ENCODE measurements at places on chromosomes 6 and 20.

GRCh38 chr6:112007805-112008204 is 46.1 kb upstream of the CCN6 start:
- DNase-seq = no peak

GRCh38 chr6:95120984-95121383 is 456.4 kb upstream of the MANEA start:
- DNase-seq = no peak

DNA sequence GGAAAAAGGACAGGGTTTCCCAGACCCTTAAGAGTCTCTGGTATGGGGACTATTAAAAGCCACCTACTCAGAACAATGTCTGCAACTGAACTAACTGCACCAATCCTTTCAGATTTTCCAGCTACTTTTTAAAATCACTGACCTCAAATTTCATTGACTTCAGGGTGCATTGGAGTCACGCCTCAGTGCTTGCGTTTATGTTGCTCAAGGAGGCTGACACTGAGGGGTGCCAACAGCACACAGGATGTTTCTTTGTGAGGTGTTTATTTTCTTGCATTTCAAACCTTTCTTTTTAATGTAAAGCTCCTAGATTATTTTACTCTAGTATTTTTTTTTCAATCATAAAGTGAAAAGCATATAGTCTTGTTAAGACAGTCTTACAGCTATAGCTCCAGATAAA is 402.0 kb upstream of the SLC35B3 start:
- DNase-seq = no peak

GRCh38 chr20:48945840-48946514 is 24.5 kb downstream of the ARFGEF2 start:
- DNase-seq = no peak

DNA sequence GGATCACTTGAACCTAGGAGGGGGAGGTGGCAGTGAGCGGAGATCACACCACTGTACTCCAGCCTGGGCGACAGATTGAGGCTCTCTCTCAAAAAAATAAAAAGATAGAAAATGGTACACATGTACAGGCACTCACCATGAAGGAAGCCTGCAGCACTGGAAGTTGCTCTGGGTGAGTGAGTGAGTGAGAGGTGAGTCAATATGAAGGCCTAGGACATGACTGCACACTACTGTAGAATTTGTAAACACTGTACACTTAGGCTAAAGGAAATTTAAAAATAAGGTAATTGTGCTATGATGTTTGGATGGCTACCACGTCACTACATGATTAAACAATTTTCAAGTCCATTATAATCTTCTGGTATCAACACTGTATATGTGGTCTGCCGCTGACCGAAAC is 216.2 kb downstream of the FOXC1 start:
- DNase-seq = no peak

DNA sequence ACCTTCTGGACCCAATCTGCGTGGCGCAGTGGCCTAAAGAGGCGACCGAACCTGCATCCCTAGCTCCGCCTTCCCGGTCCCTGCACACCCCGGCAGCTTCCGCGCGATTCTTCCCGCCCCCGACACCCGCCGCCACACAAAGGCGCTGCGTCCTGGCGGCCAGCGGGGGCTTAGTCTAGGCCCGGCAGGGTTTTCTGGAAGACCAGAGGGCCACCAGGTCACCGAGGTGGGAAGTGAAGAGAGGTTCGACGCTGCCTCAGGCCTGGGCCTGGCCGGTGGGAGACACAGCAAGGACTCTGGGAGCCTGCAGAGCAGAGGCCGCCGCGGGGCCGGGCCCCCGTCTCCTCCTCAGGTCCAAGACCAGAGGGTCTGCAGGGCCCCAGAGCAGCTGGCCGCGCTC is 154.9 kb downstream of the OR2B2 start:
- DNase-seq = peak; percentile 35

DNA sequence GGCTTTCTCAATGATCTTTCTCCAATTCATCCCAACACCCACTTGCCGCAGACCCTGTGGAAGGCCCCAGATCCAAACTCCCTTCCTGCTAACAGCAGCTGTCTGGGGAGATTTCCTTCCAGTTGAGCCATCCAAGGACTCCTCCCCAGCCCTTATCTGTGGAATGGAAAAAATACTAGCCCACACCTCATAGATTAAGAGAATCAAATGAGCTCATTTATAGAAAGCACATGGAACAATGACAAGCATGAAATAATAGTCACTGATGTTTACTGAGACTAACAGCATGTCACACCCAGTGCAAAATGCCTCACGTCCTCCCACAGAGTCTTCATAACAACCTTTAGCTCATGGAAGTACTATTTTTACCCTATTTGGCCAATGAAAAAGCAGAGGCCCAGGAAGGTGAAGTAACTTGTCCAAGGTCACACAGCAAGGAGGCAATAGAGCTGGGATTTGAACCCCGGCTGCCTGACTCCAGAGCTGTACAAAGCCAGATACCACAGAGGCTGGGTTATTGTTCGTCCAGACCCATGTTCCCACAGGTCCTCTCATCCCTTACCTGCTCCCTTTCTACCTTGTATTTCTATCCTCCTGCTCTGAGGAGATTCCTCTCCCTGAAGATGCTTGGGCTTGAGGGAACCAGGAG is 23.4 kb upstream of the PTGIS start:
- DNase-seq = peak; percentile 21

DNA sequence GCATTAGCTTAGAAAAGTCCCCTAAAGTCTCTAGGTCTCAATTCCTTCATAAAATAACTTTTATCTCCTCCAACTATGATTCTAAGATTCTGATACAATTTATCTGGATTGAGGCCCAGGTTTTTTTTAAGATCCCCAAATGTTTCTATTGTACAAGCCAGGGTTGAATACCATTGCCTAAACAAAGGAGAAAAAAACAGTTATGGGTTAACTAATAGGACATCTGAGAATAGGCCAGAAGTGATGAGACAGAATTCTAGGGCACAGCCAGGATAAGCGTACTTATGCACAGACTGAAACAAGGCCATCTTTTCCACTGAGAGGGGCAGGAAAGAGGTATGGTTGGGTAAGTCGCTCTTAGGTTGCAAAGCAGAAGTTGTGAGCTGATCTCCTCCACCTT is 26.4 kb downstream of the EPB41L2 start:
- no peak for DNase-seq

DNA sequence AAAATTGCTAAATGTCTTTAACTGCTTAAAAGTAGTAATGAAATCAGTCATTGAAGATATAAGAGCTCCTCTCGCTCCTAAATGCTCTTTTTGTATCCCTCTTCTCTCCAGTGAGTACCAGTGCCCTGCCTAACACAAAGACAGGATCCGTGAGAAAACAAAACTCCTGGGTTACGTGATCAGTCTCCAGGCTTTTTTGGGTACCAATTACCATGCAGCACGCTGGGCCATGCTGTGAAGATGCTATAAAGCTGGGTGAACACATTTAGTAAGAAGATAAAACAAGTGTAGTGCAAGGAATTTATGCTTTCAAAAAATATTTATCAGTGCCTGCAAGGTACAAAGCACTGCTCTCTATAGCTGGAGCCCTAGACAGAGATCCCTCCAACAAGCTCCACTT is 66.7 kb downstream of the AGPAT4 start:
- DNase-seq = no peak

GRCh38 chr6:699319-699718 is 6.4 kb upstream of the EXOC2 start:
- DNase-seq = no peak

DNA sequence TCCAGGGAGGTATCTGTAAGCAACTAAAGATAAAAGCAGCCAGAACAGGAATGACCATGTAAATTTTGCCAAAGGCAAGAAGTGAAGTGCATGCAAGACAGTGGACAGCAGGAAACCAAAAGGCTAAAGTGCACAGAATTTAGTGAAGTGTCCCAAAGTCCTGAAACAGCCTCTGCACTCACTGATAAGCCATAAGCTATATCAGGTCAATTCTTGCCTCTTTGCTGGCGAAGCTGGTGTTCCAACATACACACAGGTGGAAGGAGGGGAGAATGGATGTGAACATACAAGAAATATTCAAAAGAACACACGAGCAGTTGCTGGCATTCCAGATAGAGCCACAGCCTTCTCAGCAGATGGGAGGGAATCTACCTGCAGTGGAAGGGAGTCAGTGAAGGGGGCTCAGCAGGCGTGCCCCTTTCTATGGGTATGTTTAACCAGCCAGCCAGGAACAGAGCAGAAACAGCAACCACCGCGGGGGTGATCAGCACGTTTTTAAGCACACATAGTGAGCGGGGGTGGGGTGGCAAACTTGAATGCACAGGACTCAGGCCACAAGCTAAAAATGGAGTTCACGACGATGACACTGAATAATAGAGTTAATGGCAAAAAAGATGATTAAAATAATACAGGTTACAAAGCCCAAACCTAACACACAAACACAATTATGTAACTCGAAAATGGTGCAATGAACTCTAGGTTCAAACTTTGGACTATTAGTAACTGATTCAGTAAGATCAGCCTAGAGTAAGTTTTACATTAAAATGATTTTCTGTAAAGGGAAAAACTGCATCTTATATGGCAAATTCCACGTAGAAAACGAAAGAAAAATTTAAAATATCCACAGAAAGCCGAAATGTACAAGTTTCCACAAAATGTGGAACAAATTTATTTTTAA is 1.2 kb downstream of the ECI2 start:
- no peak for DNase-seq

DNA sequence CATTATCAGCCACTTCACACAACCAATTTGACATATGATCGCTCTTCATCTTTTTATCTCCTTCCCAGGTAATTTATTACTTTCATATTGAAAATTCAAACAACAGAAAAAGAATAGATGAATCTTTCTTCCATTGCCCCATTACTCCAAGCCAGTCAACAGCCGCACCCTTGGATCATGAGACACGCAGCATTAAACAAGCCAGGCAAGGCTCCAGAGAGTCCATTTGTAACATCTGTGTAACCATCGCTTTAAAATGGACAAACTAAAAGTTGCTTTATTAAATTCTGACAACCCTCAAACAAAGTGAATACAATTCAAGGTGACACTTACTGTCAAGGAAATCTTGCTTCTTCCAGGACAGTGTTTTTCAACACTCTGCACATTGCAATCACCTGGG is 200.3 kb downstream of the EPM2A start:
- no peak for DNase-seq

DNA sequence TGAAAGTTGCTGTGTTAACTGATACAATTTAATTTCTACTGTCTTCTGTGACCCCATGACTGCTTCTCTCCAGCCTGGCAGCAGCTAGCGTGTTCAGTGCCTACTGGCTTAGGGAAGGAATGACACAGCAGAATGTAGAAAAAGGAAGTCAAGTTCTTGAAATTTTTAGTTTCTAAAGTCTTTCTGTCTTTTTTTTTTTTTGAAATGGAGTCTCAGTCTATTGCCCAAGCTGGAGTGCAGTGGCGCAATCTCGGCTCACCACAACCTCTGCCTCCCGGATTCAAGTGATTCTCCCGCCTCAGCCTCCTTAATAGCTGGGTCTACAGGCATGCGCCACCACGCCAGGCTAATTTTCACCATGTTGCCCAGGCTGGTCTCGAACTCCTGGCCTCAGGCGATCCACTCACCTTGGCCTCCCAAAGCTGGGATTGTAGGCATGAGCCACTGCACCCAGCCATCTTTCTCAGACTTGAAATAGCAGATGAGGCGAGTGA is 39.3 kb downstream of the PCNA start:
- no peak for DNase-seq

DNA sequence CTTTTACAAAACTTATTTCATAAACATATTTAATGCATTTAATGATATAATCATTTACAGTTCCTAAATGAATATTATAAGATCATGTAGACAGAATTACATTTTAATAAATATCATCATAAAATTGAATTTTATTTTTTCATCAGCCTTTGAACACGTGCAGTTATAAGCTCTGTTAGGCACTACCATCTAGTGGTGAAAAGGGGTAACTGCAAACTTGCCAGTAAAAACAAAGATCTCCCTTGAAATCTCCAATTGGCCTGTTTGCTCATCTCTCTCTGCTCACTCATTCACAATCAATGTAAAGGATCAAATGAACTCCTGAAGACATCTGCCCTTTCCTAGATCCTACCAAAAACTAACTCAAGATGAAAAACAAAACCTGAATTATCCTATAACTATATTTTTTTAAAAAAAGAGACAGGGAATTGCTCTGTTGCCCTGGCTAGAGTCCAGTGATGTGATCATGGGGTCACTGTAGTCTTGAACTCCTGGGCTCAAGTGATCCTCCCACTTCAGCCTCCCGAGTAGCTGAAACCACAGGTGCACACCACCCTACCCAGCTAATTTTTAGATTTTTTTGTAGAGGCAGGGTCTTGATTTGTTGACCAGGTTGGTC is 31.7 kb downstream of the SAMHD1 start:
- DNase-seq = peak; percentile 52

GRCh38 chr6:126307849-126308248 is 32.1 kb upstream of the CENPW start:
- DNase-seq = peak; percentile 89

DNA sequence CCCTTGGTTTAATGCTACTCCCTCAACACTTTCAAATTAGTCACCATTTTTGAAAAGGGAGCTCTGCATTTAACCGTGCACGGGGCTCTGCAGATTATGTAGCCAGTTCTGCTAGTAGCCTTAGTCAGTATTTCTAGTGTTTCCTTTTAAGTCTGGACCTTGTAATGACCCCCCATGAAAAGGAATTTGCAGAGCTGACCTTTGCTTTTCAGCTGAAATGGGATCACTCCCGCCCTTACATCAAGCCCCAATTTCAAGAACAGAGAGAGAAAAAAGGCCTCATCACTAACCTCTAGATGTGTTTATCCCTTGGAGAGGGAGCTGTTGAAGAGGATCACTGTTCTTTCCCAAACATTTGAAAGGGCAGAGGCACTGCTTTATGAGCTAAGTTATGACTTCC is 490.7 kb upstream of the BTBD3 start:
- DNase-seq = no peak

GRCh38 chr20:24620937-24621519 is 151.6 kb downstream of the SYNDIG1 start:
- DNase-seq = no peak

DNA sequence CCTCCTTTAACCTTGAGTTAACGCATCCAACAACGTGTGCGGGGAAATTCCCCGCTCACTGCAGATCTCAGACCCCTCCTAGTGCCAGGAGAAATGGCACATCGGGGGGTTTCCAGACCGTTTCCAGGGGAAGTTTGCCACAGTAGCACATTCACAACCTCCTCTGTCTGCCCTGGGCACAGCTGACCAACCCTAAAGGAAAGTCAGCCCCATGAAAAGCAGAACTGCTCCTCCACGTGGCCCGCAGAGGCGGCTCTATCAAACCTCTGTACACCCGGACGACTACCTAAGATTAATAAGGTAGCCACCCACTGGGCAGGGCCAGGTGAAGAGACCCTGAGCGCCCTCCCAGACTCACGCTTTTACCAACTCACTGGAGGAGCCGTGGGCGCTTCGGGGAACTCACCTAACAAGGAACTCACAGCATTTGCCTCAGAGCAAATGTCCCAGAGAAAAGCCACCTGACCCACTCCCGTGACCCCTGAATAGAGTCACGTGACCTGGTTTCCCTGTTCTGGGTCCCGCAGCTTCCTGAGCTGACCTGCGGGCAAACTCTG is 93.1 kb downstream of the PRND start:
- no peak for DNase-seq

DNA sequence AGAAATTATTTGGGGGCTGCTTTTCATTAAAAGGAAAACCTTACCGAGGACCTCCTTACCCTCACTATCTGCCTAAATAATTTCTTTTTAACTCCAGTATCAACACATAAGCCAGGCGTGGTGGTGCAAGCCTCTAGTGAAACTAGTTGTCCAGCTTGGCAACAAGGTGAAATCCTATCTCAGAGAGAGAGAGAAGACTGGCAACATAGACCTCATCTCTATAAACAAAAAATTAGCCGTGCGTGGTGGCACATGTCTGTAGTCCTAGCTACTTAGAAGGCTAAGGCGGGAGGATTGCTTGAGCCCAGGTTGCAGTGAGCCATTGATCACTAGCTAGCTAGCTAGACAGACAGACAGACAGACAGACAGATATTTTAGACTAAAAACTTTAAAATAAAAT is 92.5 kb downstream of the ARMC2 start:
- no peak for DNase-seq
